ENCODE measurements at places on chromosomes 6 and 20.

DNA sequence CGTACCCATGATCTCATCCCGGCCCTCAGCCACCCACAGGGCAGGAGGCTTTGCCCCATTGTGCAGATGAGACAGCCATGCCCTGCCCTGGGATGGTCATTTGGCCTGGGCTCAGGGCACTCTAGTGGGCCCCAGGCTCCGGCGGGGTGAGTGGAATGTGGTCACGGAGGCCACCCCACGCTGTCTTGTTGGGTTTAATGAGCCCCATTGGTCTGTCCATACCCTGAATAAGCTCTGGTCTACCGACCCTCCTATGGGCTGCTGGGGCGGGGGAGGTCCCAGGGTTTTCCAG is 50.6 kb downstream of the FGD2 start:
- no peak for DNase-seq

DNA sequence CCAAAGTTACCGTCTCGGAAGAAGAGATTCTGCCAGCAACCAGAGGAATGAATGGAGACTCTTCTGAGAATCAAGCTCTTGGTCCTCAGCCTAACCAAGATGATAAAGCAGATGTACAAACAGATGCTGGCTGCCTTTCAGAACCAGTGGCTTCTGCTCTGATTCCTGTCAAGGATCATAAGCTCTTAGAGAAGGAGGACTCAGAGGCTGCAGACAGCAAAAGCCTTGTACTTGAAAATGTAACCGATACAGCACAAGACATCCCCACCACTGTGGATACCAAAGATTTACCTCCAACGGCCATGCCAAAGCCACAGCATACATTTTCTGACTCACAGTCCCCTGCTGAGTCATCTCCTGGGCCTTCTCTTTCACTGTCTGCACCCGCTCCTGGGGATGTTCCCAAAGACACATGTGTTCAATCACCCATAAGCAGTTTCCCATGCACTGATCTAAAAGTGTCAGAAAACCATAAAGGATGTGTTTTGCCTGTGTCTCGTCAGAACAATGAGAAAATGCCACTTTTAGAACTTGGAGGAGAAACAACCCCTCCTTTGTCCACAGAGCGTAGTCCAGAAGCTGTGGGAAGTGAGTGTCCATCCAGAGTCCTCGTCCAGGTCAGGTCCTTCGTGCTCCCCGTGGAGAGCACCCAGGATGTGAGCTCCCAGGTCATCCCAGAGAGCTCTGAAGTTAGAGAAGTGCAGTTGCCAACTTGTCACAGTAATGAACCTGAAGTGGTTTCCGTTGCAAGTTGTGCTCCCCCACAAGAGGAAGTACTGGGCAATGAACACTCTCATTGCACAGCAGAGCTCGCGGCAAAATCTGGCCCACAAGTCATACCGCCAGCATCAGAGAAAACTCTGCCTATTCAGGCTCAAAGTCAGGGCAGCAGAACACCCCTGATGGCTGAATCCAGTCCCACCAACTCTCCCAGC is 109.6 kb downstream of the RTN4IP1 start:
- DNase-seq, result peak; percentile 62

GRCh38 chr6:46059608-46060007 is 43.9 kb upstream of the CLIC5 start:
- DNase-seq, result no peak

- DNase-seq, result no peak
Measured at GRCh38 chr20:58852543-58853271, at the start of gene GNAS. Gene GNAS, plus strand, starts transcription at chr20:58852716.

All from SW480 (cell line).